CD4-positive, alpha-beta T cell (primary cell): ENCODE measurements at places on chromosomes 16 and 17.

DNA sequence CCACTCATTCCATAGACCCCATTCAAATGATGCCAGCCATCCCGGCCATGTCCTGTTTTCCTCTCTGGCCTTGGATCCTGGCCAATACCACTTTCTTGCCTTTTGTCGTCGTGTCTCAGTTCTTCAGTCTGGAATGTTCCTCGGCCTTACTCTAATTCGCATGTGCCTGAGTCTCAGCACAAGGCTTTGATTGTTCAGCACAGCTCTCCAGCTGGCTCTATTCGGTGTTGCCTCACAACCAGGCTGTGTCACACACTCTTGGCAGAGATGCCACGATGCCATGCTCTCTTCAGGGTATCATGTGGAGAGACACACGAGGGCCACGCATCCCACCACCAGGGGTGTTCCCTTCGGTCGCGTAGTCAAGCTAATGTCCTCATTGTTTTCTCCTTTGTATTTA lies 1.8 kb upstream of the VPS4A start:
- no peak for DNase-seq

- no peak for DNase-seq
Observed at GRCh38 chr17:16272111-16272840, 55.3 kb downstream of the PIGL start.

GRCh38 chr16:68948230-68948910 lies 105.0 kb downstream of the TANGO6 start:
- no peak for DNase-seq

- no peak for DNase-seq
Observed at GRCh38 chr16:4755687-4756086, 11.3 kb downstream of the ZNF500 start.

GRCh38 chr16:57354311-57354710 lies 4.3 kb upstream of the CCL22 start:
- no peak for DNase-seq

GRCh38 chr16:50390914-50391716 lies 22.3 kb upstream of the BRD7 start:
- no peak for DNase-seq

DNA sequence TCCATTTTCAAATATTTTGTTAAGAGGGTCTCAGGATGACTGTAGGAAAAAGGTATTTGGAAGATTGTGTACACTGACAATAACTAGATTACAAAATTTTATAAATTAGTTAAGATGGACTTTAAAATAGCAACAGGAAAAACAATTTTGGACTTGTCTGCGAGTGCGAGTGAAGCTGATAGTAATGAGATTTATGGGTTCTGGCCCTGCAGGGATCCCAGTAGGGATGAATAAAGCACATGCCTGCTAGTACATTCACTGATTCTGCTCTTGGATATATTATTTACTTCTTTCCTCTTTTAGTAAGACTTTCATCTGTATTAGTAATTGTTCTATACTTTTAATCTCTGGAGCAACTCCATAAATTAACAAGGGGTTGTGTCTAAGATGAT lies 28.2 kb downstream of the PRKCA start:
- DNase-seq: no peak

- DNase-seq: no peak
Observed at GRCh38 chr16:81657224-81657623, 121.9 kb upstream of the PLCG2 start.

- DNase-seq: no peak
Observed at GRCh38 chr16:87579691-87580090, 22.6 kb upstream of the JPH3 start.

DNA sequence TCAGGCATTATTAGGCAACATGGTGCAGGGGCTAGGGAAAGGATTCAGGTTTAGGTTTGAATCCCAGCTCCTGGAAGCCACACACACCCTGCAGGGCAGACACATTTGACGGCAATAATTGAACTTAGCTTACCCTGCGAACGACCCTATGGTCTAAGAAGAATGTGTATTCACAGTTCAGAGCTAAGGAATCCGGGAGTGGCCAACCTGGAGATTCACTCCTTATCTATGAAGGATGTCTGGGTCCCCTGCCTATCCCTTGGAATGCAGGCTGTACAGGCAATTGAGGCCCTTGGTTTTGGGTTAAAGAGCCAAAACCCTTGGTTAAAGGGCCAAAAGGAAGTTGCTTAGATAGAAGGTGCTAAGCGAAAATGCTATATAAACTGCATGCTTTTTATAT lies 2.9 kb upstream of the SYT17 start:
- DNase-seq: no peak

DNA sequence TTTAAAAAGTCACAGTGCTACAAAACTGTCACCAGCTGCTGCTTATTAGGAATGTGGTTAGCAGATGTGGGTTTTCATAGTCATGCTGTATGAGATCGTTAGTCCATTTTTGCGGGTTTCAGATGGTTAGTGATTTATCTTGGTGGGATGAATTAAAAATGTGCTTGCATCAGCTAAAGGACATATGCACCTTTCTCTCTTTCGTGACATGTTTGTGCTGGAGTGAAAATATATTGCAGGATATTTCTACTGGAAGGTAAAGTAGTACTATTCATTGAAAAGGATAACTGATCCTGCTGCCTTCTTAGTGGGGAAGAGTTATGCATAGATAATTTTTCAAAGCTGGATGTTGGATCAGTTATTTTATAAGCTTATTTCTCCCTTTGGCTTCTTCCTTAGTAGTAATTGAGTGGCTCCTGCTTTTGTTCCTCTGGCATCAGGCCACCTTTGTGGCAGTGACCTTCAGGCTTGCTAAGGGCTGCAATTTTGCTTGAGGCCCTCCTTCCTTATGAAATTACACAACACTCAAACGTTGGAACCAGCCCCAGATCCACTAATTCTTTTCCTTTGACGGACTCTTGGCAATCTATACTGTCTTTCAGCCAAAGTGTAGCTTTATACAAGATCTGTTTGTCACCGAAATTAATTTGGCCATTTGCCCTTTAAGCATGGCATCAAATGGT lies 7.5 kb upstream of the SNTB2 start:
- DNase-seq: no peak

GRCh38 chr17:5540321-5540720 lies 44.0 kb downstream of the NLRP1 start:
- DNase-seq: no peak

GRCh38 chr16:615122-615521 lies 15.7 kb upstream of the WFIKKN1 start:
- DNase-seq: no peak

- peak; percentile 24 for DNase-seq
Observed at GRCh38 chr16:3983081-3983520, 102.6 kb upstream of the CREBBP start.

GRCh38 chr17:66695098-66695497 lies 139.8 kb upstream of the CACNG5 start:
- DNase-seq: no peak

DNA sequence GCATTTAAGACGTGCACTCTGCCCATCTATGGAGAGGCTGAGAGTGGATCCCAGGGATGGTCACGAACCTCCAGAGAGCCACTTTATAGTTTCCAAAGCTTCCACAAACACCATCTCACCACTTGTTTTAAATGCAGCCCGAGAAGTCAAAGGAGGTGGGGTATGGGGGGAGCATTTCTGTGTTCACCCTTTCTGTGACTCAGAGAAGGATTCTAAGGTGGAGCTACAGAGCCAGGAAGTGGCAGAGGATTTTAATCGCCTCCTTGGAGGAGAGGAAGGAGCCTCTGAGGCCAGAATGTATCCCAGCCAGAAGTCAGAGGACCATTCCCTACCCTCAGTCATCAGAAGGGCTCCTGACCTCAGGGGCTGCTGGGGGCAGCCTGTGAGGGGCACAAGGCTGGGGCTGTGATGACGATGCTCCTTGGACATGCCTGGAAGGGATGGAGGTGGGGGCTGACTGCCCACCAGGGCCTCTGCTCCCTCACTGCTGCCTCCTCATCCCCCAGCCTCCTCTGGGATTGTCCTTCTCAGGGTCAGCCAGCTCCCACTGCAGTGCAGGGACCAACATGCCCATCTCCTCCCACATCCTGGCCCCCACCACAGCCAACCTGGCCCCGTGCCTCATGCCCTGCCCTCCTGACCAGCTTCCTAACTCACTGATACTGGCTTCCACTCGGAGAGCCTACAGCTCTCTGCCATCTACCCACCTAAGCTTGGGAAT lies 2.8 kb downstream of the XYLT2 start:
- no peak for DNase-seq

- DNase-seq: no peak
Observed at GRCh38 chr16:78813661-78814311, 714.3 kb downstream of the WWOX start.

DNA sequence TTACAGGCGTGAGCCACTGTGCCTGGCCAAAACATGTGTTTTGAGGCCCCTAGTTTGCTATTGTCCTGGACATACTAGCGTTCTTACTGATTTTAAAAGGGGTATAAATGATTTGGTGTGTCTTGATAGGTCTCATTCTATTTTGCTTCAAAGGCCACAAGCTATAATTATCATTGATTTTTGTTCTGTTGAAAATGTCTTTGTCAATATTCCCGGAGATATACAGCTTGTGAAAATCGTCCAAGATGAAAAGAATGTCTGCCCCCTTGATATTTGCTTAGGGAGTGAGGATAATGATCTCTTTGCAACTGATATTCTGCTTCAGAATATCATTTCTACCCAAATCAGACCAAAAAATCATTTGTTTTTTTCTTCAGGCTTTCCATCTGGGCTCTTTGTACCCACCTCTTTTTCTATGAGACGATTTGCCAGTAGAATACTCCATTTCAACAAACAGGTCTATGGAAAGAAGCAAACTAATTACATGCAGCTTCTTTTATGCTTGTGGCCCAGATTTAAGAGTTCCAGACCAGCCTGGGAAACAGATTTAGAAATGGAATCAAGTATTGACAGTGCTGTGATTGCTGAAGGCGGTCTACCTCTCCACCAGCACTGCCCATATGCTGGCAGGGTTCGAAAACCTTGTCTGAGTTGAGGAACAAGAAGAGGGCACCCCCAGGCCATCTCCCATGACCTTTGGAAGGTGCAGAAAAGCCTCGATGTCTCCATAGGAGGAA lies 14.1 kb upstream of the ST6GALNAC1 start:
- no peak for DNase-seq

DNA sequence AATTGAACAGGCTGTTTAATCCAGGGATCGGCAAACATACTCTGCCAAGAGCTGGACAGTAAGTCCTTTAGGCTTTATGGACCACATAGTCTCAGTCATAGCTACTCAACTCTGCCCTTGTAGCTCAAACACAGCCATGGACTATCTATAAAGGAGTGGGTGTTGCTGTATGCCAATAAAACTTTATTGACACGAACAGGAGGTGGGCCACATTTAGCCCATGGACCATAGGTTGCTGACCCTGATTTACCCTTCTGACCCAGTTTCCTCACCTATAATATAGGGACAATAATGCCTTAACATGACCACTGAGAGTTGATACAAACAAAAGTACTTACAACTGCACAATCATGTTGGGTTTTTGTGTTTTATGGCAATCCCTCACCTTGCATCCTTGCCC lies 257.0 kb upstream of the SDK2 start:
- DNase-seq: no peak

DNA sequence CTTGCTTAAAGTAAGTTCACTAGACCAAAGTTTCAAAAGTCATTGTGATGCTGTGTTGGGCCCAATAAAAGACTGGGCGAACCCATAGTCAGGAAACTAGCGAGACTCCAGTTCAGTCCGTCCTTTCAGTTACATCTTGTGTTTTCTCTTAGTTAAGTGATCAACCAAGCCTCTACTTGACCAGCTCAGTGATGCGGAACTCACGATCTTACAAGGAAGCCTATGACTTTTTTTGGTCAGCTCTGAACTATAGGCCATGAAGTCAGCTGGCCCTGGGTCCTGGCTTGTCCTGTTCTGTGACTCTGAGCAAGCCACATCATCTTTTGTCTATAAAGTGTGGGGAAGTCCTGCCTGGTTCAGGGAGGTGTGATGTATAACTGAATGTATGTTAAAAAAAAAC lies 21.7 kb upstream of the WSCD1 start:
- no peak for DNase-seq

DNA sequence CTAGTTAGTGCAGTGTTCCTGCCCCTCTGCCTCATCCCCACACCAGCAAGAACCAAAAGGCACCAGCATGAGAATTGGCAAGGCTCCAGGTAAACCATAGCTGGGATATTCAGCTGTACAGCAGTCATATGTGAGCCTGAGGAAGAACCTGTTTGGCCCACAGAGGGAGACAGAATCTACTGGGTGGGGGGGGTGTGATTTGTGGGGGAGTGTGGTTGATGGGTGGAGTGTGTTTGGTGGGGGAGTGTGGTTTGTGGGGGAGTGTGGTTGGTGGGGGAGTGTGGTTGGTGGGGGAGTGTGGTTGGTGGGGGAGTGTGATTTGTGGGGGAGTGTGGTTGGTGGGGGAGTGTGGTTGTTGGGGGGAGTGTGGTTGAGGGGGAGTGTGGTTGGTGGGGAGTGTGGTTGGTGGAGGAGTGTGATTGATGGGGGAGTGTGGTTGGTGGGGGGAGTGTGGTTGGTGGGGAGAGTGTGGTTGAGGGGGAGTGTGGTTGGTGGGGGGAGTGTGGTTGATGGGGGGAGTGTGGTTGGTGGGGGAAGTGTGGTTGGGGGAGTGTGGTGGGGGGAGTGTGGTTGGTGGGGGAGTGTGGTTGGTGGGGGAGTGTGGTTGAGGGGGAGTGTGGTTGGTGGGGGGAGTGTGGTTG lies 19.5 kb downstream of the MINK1 start:
- peak; percentile 33 for DNase-seq

DNA sequence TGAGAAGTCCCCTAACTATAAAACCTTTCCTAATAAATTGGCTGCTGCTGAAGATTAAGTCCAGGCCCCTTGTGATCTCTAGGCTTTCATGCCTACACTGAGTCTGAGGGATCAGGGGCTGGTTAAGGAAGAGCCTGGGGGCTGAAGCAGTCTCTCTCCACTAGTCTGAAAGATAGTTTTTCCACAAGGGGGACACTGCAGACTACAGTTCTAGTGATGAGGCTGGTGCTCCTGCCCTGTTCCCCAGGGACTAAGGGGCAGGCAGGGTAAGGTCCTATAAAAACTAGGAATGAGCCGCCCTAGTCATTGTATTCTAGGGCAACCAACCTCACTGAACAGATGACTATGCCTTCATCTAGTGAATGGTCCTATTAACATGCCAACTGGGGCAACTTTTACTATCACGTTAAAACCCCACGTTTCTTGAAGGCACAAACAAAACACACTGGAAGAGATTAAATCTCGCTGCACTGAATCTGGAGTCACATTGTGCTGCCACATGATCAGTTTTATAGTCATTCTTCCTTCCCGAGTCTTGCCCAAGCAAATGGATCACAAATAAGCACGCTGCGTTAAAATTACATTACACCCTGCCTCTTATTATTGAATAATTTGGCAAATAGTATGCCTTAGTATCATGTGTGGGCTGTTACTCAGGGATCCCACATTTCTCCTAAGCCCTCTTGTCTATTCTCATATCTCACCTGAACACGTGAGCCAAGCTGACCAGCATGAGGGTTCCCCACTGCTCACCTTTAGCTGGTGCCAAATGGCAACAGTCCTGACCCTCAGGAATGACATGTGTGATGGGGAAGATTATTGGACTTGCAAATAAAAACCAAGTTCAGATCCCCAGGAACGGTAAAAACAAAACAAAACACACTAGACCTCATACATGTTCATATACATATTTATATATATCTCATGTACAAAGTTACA lies 95.4 kb upstream of the TOB1 start:
- DNase-seq: no peak

- no peak for DNase-seq
Observed at GRCh38 chr17:36104701-36105181, 1.1 kb downstream of the CCL4 start.

- DNase-seq: no peak
Observed at GRCh38 chr16:54244061-54244886, 42.3 kb downstream of the IRX3 start.
